ENCODE measurements at places on chromosomes 6 and 20.
A peak's percentile ranks its signal among the peaks of the same experiment; 100 is the strongest.

DNA sequence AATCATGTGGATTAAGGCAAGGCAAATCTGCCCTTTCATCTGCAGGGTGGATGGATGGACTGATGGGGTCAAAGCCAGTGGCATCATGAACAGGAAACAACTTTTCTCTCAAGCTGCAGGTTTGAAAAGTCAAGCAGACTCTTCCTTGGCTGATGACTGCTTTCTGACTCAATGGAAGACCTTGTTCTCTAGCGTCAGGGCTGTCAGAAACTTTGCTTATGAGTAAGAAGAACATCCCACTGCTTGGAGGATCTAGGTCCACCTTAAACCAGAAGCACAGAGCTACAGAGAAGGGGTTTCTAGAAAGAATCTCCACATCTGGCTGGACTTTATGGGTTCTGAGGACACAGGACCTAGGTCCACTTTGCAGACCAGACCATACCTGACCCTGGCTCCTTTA lies 36.3 kb upstream of the CST5 start:
- no peak for DNase-seq

- DNase-seq, result no peak
Measured at GRCh38 chr6:64415926-64416325, 780.3 kb downstream of the PHF3 start.

DNA sequence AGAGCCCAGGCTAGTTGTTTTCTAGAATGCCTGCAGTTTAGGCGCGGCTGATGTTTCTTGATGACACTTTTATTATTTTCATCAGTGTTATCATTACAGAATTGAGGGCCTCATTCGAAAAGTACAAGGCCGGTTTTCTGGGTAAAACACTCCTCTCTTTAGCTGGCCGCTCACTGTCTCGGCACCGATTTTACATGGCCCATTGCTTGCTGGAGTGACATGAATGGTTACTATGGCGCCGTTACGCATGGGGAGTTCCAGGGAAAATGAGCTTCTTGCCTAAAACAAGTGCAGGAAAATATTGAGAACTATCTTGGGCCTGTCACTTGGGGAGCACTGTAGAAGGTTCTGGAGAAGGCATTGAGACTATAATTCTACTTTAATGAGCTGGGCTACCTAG lies 317.8 kb downstream of the CDH4 start:
- DNase-seq, result no peak

DNA sequence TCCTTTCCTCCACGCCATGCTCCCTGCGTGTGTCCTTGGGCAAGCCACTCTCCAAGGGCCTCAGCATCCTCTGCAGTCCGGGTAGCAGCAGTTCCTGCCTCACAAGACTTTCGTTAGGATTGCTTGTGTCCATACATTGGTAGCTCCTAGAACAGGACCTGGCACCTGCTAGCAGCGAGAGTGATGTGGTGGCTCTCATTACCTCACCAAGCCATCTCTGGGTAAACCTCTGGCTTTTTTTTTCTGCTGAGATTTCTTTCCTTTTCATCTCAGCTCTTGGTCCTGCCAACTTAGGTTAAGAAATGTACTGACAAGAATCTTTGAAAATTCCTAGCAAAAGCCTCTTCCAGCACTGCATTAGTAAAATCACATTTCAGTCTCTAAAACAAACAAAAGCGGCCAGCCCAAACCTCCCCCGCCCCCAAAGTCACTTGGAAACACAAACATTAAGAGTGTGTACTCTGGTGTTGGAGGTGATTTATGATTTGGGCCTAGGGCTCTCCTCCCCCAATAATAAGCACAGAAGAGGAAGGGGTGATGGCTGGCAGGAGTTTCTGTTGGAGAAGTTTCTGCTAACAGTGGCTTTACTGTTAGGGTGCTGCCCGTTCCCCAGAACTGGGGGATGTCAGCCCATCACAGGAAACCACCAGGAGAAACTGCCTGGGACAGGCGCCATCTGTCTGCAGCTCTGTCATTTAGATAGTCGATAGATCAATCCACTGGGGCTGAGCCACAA lies 199.2 kb downstream of the CD83 start:
- peak; percentile 1 for DNase-seq

DNA sequence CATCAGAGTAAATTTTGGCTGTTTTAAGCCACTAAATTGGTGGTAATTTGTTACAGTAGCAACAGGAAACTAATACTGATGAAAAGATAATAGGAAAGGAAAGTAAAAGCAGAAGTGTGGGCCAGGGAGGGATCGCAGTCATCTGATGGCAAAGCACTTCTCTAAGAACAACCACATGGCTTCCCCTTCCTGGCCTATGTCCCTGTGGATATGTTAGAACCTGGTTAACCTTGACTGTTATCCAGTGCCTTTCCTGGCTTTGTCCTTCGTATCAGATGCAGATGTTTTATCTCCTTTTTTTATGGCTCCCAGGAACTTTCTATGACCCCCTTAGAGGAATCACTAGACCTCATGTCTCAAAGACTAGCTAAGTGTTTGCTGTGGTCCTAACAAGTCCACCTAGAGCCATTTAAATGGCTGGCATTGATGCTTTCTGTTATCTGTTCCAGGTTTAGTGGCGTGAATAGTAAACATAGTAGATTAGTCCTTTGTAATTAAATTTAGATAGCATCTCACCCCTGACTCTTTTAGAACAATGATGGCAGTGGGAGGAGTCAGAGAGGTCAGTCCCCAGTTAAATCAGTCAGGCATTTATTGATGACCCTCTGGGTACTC lies 79.2 kb upstream of the PHACTR2 start:
- DNase-seq, result no peak

DNA sequence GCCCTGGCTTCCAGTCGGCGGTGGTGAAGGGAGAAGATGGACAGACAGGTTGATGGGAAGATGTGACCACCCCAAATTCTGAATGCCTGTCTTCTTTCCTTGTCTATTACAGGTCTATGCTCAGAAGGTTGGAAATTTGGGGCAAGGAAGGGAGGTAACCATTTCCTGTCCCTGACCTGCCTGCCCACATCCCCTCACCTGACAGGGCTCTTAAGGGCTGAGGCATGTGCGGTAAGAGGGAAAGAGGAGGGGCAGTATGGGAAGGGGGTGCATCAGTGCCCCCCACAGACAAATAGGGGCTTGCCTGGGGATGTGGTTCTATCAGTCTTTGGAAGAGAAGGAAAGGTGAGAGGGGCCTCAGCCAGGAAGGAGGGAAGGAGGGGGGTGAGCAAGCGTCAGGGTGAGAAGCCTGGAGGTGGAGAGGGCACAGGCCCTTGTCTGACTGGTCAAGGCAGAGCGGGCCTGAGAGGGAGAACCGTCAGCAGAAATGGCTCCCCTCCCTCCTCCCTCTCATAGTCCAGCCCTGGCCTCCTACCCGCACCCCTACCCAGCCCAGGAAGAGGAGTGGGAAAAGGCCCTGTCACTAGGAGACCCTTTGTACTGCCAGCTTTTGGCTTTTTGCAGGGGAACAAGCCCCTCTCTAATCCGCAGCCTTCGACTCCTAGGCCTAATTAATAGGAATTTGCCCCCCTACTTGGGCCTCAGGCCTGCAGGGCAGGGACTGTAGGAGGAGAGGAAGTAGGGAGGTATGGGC lies 104.4 kb upstream of the FOXP4 start:
- no peak for DNase-seq

- no peak for DNase-seq
Measured at GRCh38 chr6:167870321-167870720, 43.6 kb downstream of the AFDN start.

DNA sequence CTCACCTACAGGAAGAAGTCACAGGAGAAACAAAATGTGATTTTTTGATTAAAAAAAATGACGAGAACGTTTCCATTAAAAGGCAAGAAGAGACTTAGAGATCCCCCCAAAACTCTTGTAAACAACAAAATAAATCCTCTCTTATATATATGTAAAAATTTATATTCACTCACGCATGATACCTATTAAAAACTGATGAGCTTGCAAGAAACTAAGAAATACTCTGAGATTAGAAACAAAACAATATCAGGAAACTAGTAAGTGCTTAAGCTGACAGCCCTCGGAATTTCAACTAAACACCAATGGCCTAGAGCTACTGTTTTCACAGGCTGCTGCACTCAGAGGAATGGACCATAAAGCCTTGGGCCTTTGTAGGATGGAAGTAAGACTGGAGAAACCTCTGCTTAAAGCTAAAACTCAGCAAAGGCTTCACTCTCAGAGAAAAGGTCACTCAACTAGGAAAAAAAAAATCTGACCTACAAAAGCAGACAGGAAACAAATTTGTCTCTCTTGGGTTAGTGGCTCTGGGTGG lies 63.0 kb downstream of the MAP3K7 start:
- no peak for DNase-seq

DNA sequence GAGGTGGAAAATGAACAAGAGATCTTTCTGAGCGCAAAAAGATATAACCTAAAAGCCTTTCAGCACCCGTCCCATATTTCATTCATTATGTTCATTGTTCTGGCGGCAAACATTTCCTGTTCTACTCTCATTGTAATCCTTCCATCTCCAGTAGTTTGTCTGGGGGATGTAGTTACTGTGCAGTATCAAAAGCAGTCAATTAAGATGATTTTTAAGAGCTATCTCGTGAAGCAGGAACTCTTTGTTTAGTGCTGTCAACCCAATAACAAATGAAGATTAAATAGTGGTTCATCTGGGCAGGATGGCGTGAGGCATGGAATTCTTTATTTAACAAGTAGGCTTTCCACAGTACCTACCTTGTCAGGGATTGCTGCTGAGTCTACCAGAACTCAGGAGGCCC lies 876.7 kb downstream of the HACE1 start:
- no peak for DNase-seq

GRCh38 chr20:50245498-50246366 lies 55.1 kb downstream of the CEBPB start:
- DNase-seq, result no peak

GRCh38 chr20:60371384-60371783 lies 413.2 kb downstream of the CDH26 start:
- DNase-seq, result no peak

DNA sequence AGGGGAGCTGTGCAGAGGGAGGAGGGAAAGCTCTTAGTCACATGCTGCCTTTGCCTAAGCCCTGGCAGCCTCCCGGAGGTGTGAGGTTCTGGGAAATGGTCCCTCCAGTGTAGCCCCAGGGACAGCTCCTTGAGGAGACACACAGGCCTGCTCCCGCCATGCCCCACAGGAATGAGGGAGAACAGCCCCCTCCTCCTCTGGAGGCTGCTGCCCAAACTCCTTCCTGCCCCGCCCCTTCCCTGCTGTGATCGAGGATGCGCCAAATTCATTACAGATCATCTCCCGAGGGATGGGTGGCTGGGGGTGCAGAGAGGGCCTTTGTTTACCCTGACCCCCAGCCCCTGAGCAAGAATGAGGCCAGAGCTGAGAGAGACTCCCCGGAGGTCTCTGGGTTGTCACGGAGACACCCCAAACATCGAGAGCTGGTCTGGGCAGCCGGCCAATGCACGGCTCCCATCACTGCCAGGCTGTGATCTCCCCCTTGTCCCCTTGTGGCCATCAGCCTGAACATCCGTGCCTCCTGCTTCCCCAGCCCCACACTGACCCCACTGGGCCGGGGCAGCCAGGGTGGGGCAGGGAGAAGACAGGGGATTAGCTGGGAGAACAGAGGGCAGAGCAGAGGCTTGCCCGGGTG lies 8.4 kb downstream of the CYP21A2 start:
- no peak for DNase-seq

DNA sequence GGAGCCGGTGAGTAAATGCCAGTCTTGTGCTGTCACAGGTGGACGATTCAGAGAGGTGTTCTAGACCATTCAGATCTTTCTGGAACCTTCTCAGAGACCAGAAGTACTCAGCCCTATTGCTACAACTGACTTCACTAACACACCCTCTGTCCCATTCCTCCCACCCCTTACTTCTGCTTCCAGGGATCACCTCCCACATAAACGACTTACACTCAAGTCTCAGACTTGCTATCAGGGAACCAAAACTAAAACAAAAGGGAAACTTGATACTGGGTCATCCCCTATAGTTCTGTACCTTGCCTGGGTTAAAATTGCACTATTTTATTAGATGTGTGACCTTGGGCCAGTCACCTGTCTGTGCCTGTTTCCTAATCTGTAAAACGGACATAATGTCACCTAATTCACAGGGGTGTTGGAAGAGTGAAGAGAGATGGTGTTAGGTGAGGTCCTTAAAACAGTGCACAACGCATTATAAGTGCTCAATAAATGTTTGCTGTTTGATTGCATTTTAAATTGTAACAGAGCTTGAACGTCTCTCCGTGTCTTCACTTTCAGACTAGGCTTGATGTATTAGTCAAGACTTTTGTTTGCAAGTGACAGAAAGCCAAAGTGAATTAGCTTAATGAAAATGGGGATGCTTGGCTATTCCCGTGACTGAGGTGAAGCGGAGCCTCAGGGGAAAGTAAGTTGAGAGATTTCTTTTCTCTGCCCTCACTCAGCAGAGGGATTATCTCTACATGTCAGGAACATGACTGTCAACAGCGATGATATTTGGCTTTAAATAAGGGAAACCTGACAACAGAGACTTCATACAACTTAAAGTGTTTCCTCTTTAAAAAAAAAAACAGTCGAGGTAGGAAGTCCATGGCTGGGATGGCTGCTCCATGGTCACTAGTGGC lies 3.0 kb upstream of the SRXN1 start:
- no peak for DNase-seq

GRCh38 chr6:83169511-83169910 lies 23.6 kb downstream of the PGM3 start:
- DNase-seq, result no peak

DNA sequence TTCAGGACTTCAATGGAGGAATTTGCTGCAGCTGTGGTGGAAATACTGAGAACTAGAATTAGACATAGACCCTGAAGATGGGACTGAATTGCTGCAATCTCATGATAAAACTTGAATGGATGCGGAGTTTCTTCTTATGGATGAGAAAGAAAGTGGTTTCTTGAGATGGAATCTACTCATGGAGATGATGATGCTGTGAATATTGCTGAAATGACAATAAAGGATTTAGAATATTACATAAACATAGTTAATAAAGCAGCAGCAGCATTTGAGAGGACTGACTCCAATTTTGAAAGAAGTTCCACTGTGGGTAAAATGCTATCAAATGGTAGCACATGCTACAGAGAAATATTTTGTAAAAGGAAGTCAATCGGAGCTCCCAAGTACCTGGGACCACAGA lies 264.6 kb downstream of the UBE3D start:
- no peak for DNase-seq

DNA sequence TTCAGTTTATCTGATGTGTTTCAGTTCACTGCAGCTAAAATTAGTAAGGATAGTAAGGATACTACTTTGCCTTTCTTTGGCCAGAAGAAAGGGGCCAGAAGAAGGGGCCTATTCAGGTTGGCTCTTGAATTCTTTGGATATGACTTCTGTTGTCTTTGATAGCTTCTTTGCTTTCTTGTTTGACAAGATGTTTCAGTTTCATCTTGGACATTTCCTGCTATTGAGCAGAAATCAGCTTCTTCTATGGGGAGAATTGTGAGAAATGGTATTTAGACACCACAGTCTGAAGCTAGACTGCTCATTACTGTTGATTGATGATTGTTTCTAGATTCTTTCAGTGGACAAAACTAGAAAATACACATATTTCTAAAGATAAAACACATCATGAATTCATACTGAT lies 23.2 kb downstream of the L3MBTL3 start:
- no peak for DNase-seq
